ENCODE measurements at places on chromosomes 7 and 10. TPM values are rescaled to one million over a fixed set of nuclear protein-coding genes. Genes with fewer than 3 reads are reported as not detected.

GRCh38 chr7:106501605-106502580, 159.1 kb downstream of the CCDC71L start:
- H3K4me3 ChIP-seq: no peak overlapping the region
- H3K4me1 ChIP-seq: no peaks in the 10 kb centered on the region
- H3K27ac ChIP-seq: no peak overlapping the region
- H3K27me3 ChIP-seq: no peaks in the 10 kb centered on the region
- no peaks in the 10 kb centered on the region for H3K36me3 ChIP-seq
- no peak for DNase-seq

DNA sequence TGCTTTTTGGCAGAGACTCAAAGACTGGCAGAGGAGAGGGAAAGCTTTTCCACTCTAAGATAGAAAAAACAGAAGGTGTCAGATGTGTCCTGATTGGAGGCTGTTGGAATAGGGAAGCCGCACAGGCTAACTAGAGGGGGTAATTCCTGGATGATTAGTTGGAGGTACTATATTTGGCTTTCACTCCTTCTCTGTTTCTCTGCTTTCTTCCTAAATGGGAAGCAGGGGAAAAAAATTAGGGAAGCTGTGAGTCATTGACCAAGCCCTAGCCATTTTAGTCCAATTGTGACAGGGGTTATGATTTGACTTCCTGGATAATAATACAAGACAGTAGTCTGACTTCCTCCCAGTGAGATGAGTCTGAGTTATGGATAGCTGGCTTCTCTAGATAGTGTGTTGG, 475.2 kb upstream of the CELF2 start:
- no peaks in the 10 kb centered on the region for H3K4me1 ChIP-seq
- H3K4me3 ChIP-seq: no peak overlapping the region
- no peak overlapping the region for H3K27ac ChIP-seq
- no peaks in the 10 kb centered on the region for H3K36me3 ChIP-seq
- DNase-seq: no peak

DNA sequence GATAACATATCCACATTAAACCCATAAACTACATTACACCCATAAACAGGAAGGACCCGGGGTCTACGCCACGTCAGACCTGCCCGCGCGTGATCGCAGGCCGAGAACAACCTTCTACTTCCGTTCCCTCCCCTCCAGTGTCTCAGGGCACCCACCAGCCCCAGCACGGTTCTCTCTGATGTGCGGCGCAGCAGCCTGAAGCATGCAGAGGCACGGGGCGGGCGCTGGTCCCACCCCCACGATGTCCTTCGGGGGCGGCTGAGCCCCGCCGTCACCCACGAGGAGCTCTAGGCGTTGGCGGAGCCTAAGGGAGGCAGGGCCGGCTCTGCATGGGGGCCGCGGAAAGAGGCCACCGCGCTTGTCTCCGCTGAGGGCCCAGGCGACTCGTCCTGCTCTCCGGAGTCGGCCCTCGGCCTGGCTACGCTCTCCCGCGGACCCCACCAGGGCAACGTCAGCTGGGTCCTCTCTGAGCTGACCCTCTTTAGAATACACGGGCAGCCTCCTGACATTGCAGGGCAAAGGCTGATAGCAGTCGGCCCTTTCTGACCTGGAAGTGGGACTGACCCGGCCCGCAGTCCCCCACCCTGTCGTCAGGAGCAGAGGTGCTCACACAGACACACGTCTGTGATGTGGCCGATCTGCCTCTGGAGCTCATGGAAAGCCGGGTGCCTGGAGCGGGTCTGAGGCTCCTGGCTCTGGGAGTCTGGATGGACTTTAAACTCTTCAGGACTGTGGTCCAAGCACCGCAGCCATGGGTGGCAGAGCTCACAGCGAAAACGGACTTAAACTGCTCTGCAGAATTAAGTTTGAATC, 65.6 kb upstream of the ADGRA1 start:
- no peak overlapping the region for H3K27ac ChIP-seq
- H3K4me1 ChIP-seq: no peaks in the 10 kb centered on the region
- H3K4me3 ChIP-seq: no peak overlapping the region

DNA sequence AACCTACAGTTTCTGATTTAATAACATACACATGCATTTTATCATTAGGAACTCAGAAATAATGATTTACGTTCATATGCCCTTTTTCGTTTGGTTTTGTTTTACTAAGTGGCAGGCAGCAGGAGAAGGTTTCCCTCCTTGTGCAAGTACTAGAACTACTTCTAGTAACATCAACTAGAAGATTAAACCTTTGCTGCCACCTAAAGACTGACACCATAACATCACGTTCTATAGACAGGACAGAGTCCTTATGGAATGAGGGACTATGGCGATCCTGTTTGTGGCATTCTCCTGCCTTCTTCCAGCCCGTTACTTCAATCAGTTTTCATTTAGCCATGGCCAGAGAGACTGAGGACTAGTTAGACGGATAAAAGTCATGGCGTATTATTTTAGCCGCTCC, 53.2 kb downstream of the GAD2 start:
- no peak overlapping the region for H3K27ac ChIP-seq
- no peaks in the 10 kb centered on the region for H3K4me1 ChIP-seq
- no peaks in the 10 kb centered on the region for H3K27me3 ChIP-seq
- DNase-seq: no peak
- no peaks in the 10 kb centered on the region for H3K36me3 ChIP-seq
- H3K4me3 ChIP-seq: no peak overlapping the region

- no peak overlapping the region for H3K27ac ChIP-seq
- H3K4me1 ChIP-seq: no peaks in the 10 kb centered on the region
- no peaks in the 10 kb centered on the region for H3K36me3 ChIP-seq
- H3K4me3 ChIP-seq: no peak overlapping the region
Observed at GRCh38 chr10:132838346-132838970, 52.5 kb upstream of the NKX6-2 start.

DNA sequence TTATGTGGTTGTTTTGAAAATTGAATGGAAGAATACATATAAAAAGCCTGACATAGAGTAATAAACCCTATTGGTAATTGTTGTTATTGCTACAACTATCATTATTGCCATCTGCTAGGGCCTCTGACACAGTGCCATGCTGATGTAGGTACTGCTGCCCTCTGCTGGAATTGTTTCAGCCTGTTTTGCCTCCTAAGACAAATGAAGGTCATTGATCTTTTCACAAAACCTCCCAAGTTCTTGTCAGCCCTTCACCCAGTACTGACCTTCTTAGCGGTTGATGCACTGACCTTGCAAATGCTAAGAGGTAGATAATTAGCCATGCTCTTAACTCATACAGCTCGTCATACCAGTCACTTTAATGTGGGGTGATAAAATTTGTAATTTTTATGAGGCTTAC, 975.2 kb downstream of the SORCS1 start:
- H3K4me3 ChIP-seq: no peak overlapping the region
- H3K36me3 ChIP-seq: no peaks in the 10 kb centered on the region
- no peak overlapping the region for H3K27ac ChIP-seq
- no peak for DNase-seq
- H3K27me3 ChIP-seq: no peaks in the 10 kb centered on the region
- no peaks in the 10 kb centered on the region for H3K4me1 ChIP-seq

DNA sequence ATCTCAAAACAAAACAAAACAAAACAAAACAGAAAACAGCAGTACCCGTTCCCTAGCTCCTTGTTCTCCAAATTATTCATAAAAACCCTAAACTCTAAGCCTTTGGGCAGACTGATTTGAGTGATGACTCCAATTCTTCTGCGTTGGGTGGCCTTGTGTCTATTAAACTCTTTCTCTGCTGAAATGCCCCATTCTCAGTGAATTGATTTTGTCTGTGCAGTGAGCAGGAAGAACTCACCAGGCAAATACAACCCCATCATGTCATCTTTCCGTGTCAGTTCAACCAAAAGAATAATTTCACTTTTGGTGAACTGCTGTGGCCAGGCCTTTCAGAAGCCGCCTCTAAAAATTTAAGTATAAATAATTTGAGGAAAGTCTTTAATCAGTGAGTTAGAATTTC, 18.5 kb upstream of the TSPAN13 start:
- no peaks in the 10 kb centered on the region for H3K27me3 ChIP-seq
- no peak overlapping the region for H3K27ac ChIP-seq
- peaks cover 3% of the 10 kb centered on the region for H3K4me1 ChIP-seq
- no peak overlapping the region for H3K4me3 ChIP-seq
- no peak for DNase-seq

DNA sequence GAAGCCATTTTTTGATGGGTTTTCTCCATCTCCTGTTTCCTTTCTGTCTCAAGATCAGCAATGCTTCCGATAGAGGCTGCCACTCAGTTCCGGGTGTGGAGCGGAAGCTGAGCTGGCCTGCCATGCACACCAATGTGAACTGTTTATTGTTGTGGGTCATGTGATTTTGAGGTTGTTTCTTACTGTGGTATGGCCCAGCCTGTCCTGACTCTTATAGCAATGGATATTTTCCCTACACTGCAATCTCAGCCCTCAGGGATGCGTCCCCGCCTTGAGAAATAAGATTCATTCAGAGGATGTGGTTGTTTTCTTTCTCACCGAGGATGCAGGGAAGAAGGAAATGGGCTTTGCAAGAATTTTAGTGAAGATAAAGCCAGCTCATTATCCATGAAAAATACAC, 134.7 kb downstream of the PFKFB3 start:
- DNase-seq: peak; percentile 54
- H3K27me3 ChIP-seq: no peaks in the 10 kb centered on the region
- no peaks in the 10 kb centered on the region for H3K36me3 ChIP-seq
- peak overlapping the region; percentile 34 for H3K27ac ChIP-seq
- peaks cover 9% of the 10 kb centered on the region for H3K4me1 ChIP-seq

DNA sequence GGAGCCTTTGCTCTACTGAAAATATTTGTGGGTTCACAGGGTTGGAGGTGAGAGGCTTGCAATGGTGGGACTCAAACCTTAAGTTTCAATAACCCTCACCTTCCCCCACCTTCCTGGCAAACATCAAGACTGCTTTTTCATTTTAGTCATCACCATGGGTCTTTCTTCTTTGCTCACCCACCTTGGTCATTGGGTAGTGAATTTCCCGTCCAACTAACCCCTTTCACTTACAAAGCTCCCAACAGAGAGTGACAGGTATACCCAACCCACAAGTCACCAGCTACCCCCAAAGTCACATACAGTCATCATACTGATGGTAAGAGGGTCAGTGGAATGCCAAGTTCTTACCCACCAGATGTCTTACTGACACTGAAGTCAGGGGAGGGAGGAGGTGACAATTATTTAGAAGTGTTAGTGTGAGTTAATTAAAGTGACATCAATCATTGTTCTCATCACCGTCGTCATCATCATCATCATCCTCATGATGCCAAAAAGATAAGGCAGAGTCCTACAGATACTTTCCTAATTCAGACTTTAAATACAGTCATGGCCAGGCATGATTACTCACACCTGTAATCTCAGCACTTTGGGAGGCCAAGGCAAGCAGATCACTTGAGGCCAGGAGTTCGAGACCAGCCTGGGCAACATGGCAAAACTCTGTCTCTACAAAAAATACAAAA, 49.0 kb downstream of the PIK3AP1 start:
- no peak for DNase-seq
- no peaks in the 10 kb centered on the region for H3K27me3 ChIP-seq
- no peaks in the 10 kb centered on the region for H3K4me1 ChIP-seq
- H3K36me3 ChIP-seq: no peaks in the 10 kb centered on the region
- no peak overlapping the region for H3K27ac ChIP-seq
- no peak overlapping the region for H3K4me3 ChIP-seq

GRCh38 chr7:133230591-133231194, 22.2 kb upstream of the EXOC4 start:
- peaks cover 21% of the 10 kb centered on the region for H3K27me3 ChIP-seq
- no peak overlapping the region for H3K27ac ChIP-seq
- H3K4me3 ChIP-seq: no peak overlapping the region
- peaks cover 9% of the 10 kb centered on the region for H3K4me1 ChIP-seq
- peak; percentile 73 for DNase-seq
- H3K36me3 ChIP-seq: no peaks in the 10 kb centered on the region

DNA sequence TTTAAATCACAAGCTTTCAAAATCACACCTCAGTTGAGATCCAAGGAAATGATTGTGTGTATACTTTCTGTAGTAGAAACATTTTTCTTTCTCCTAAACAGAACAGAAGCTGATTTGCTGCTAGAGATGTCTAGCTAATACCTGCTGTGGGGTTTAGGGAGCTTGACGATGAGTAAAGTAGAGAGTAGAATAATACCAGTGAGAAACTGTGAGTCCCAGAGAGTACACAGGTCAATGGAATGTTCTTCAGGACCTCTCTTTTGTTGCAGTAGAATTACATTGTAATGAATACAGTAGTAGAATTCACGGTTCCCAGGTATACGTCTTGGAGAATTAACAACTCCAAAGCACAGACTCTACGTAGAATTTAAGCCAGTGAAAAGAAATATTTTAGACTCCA, 18.0 kb downstream of the TRUB1 start:
- no peaks in the 10 kb centered on the region for H3K4me1 ChIP-seq
- H3K27ac ChIP-seq: no peak overlapping the region
- no peaks in the 10 kb centered on the region for H3K27me3 ChIP-seq

DNA sequence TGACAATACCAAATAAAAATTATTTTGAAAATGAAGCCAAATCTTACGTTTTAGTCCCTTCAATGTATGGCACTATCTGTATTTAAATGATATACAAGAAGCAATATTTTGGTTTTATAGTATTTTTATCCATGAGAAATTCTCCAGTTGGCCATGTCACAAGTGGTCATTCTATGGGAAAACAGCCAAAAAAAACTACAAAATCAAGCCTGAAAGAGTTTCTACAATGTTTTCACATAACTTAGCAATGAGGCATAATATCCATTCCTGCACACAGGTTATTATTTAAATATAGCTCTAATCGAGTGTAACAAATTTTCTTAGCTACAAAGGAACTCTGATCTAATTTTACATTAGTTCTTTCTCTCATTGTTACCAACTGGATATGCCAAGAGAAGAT, 5.4 kb downstream of the RAB11FIP2 start:
- H3K4me3 ChIP-seq: no peak overlapping the region
- H3K27me3 ChIP-seq: no peaks in the 10 kb centered on the region
- H3K27ac ChIP-seq: peak overlapping the region; percentile 34
- peaks cover 39% of the 10 kb centered on the region for H3K4me1 ChIP-seq

GRCh38 chr7:11171569-11172192, 198.0 kb downstream of the PHF14 start:
- peaks cover 4% of the 10 kb centered on the region for H3K4me1 ChIP-seq
- H3K27me3 ChIP-seq: no peaks in the 10 kb centered on the region
- no peaks in the 10 kb centered on the region for H3K36me3 ChIP-seq
- no peak overlapping the region for H3K4me3 ChIP-seq
- H3K27ac ChIP-seq: no peak overlapping the region

GRCh38 chr7:149624419-149625339, 127.1 kb upstream of the ZNF746 start:
- peak; percentile 89 for DNase-seq
- H3K4me1 ChIP-seq: peaks cover 10% of the 10 kb centered on the region
- peaks cover under 1% of the 10 kb centered on the region for H3K27me3 ChIP-seq

GRCh38 chr7:6273380-6273837, 985 bp upstream of the CYTH3 start:
- no peak for DNase-seq
- no peak overlapping the region for H3K27ac ChIP-seq
- H3K4me1 ChIP-seq: peaks cover 9% of the 10 kb centered on the region
- H3K36me3 ChIP-seq: no peaks in the 10 kb centered on the region

The EPDR1 gene
- total RNA-seq: 0.39 TPM

The IGFBP3 gene
- total RNA-seq: 10.1 TPM

The WAPL gene
- 35.3 TPM for total RNA-seq

The NEUROG3 gene
- not detected for total RNA-seq

The CLDN4 gene
- total RNA-seq: 0.25 TPM

The PLA2G12B gene
- not detected for total RNA-seq

The TDRD1 gene
- total RNA-seq: not detected

The ZNF804B gene
- not detected for total RNA-seq

The PMPCB gene
- total RNA-seq: 36.8 TPM

The ACTL6B gene
- not detected for total RNA-seq

The OPN4 gene
- not detected for total RNA-seq

All from endothelial cell of umbilical vein (primary cell).